ENCODE measurements at places on chromosomes 5 and 9.

DNA sequence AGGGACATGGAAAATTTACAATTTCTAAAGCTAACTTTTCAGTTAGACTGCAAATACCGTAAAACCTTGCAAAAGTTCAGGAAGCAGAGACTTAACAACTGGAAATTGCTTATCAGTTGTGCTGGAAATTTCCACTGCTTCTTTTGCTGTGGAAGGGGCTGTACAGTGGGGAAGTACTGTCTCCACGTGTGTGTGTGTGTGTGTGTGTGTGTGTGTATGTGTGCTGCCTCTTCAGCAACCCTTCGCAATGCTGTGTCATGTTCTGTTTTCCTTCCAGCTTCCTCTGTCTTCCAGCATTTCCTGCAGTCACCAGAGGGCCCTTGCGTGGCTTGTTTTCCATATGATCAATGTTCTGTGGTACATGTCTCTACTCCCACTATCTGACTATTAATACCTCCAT is 87.5 kb upstream of the RANBP3L start:
- no peak for DNase-seq

GRCh38 chr9:37999588-38000189 is 69.3 kb downstream of the SHB start:
- DNase-seq, result no peak

- DNase-seq, result no peak
Observed at GRCh38 chr5:79962575-79963222, 28.4 kb downstream of the MTX3 start.

DNA sequence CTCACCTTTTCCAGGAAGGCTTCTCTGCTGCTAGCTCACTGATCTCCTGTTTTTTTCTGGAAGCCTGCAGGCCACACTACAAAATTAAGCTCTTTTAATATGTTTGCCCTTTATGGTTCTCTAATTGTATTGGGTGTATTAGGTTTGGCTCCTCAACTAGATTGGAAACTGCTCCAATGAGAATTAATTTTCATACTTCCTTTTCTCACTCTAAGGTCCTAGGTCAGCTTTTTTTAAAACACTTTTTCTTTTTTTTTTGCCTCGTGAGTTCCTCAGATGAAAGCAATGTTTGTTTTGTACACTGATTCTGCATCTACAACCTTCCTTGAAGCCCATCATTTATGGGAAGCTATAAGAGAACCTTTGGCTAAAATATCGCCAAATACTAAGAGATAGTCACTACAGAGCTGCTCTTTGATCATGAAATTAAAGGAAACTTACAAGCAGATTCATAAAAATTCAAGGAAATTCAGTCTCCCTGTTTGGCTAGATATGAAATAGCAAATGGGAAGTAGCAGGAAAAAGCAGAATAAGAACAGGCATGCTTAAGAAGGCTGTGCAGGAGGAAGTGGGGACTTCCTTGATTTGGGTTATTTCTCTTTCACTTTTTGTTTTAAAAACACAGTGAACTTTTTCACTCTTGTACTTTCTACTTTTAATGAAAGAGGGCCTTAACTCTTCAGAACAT is 55.2 kb upstream of the FYB1 start:
- no peak for DNase-seq

DNA sequence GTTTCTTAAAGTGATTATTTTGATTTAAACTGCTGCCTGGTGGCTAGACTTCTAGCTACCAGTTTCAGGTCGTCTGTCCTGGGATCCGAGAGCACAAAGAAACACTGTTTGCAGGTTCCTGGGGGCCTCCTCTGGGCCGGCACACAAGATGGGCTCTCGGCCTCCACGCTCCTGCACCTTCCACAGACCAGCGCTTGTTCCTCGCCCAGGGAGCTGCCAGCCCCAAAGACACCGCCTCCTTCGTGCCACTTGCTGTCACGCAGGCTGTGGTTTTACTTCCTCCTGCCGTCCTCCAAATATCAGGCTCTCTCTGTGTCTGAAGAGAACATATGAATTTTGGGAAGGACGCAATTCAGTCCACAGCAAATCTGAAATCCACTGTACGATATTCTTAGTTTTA is 105.8 kb downstream of the ROR2 start:
- DNase-seq, result no peak

DNA sequence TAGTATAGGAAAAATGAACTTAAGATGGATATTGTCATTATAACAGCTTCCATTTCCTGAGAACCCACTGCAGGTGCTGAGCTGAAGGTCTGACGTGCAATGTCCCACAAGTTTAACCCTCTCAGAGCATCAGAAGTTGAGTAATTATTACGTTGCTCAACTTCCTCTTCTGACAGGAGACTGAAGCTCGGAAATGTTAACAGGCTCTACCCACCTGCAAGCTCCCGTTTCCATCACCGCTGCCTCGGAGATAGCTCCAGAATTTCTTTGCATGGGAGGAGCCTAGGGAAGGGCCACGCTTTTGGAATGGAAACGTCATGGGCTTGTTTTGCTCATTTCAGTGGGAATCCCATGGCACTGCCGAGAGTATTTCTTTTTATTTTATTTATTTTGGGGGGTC is 1.0 kb upstream of the NTMT1 start:
- no peak for DNase-seq

DNA sequence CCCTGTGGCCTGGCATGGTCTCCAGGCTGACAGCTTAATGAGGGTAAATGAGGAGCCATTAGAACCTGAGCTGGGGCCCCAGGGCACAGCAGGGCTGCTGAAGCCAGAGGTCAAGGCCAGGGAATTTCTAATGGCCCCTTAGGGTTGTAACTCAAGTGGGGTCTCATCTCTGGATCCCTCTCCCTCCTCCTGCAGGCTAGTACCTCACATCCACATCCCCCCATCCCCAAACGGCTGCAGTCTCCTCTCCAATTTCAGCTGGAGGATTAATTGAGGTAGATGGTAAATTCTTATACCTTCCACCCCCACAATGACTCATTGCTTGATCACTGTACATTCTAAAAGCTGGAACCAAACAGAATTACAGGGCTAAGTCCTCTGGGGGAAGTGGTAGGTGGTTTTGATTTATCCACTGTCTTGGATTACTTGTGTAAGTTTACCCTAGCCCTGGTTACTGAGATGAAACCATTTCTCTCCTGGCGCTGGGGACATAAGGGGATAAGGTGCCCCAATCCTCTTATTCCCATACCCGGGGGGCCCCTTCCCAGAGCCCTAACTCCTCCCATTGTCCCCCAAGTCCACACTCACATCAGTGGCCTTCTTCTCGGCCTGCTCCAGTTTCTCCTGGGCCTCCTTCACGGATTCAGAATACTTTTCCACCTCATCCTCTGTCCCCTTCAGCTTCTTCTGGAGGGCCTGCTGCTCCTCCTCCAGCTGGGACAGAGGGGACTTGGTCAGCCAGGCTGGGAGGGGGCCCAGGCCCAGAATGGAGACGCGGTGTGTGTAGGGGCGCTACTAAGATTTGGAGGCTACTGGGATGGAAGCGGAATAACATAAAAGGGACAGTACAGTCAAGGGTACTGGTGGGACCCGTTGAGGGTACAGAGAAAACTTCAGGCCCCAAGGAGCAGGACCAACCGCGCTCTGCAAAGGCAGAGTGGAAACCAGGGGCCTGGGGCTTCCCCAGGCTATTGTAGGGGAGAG is 875 bp downstream of the TPM2 start:
- no peak for DNase-seq

- no peak for DNase-seq
Observed at GRCh38 chr5:204001-204400, 12.7 kb downstream of the LRRC14B start.

DNA sequence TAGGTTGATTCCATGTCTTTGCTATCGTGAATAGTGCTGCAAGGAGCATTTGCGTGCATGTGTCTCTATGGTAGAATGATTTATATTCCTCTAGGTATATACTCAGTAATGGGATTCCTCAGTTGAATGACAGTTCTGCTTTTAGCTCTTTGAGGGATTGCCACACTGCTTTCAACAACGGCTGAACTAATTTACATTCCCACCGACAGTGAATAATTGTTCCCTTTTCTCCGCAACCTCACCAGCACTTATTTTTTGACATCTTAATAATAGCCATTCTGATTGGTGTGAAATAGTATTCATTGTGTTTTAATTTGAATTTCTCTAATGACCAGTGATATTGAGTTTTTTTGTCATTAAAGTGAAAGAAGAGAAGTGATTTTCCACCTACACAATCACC is 18.5 kb downstream of the IFNA5 start:
- DNase-seq, result no peak

DNA sequence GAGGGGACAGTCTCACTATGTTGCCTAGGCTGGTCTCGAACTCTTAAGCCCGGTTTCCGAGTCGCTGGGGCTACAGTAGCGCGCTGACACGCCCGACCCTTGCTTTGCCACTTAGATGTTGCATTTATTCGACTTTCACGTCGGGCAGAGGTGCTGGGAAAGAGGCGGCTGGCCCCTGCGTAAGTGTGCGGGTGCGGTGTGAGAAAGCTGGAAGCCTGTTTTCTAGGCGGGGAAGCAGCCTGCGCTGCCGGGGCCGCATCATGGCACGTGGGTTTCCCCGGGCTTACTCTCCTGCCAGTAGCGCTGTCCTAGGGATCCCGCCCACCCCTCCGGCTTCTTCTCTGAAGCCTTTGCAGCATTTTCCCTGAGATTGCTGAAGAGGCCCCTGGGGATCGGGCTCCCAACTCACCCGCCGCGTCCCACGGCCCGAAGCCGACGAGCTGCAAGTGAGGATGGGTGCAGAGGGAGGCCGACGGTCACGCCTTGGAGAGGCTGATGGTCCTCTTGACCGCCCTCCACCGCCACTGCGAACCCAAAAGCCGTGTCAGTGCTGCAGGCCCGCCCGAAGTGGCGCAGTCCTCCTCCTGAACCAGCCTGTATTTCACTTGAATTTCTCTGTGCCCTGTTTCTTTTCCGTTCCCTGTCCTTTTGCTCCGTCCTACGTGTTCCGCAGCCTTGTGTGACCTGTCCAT is 5.8 kb upstream of the TRIM41 start:
- peak; percentile 49 for DNase-seq

- no peak for DNase-seq
Observed at GRCh38 chr9:90476058-90476457, 166.6 kb downstream of the DIRAS2 start.

DNA sequence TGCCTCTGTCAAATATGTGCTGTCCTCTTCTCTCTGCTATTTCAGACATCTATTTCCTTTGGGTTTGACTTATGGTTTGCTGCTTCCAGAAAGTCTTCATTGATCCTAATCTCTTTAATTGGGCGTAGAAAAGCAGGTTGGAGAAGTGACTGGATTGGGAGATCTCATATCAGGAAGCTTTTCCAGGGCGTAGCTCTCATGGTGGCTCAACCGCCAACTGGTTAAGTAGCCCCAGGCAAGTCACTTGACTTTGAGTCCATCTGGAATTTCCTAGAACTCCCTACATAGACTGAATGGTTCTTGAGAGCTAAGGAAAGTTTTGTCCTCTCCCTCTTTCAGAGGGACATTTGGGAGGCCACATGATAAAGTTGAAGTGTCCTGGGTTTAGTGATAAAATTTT is 192.3 kb upstream of the GLRA1 start:
- no peak for DNase-seq

DNA sequence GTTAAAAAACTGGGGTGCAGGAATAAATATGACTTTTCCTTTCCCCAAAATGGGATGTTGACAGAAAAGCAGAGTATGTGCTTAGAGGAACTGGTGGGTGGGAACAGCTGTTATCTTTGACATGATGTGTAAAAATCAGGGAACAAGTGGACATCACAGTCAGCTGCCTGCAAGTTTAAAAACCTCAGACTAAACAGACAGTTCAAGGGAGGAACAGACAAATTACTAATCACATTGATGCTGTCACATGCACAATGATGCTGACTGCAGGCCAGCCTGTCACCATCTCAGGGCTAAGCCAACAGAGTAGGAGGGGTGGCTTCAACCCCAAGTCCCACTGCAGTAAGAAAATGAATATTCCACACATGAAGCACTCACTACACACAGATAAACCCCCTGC is 38.2 kb upstream of the UBAP2 start:
- DNase-seq, result no peak

- no peak for DNase-seq
Observed at GRCh38 chr5:103938146-103938695, 375.6 kb upstream of the NUDT12 start.

- DNase-seq, result no peak
Observed at GRCh38 chr5:816176-816575, 31.6 kb upstream of the ZDHHC11B start.

GRCh38 chr5:608429-609370 is 3.4 kb upstream of the CEP72 start:
- no peak for DNase-seq

DNA sequence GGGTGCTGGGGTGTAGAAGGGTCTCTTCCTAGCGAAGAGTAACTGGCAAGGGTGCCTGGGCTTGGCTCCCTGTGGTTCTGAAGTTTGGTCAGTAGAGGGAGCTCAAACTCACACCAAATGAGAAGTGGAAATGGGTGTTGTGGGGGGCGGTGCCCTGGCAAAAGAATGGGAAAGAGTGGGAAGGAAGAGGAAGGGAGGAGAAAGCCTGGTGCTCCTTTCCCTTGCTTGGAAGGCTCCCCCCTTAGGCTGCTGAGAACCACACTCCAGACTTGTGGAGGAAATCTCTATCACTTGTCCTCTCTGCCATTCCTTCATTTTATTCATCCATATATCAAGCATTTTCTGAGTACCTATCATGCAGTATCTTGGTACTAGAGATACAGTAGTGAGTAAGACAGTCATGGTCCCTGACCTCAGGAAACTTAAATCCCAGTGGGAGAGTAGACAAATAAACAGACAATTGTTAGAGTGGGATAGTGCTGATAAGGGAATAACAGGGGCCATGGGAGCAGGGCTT is 13.0 kb downstream of the SLC4A9 start:
- DNase-seq, result no peak

GRCh38 chr9:82488313-82489200 is 500.0 kb downstream of the SPATA31D1 start:
- no peak for DNase-seq

DNA sequence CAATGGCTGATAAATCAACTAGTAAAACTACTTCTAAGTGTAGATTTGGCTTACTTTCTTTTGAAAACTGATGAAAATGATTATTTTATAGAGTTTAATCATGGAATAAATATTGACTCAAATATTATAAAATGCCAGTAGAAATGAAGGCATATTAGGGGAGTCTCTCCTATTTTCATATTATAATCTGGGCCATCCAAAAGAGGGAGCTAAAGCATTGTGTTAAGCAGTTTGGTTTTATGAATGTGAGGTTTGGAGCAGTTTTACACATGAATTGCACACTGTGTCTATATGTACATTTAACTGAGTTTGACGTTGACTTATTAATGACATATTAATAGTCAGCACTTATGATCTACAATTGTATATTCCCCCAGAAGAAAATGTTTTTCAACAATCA is 17.4 kb downstream of the CDH9 start:
- no peak for DNase-seq

- no peak for DNase-seq
Observed at GRCh38 chr5:131142970-131143617, 22.0 kb downstream of the HINT1 start.

GRCh38 chr9:135818718-135819475 is 88.4 kb downstream of the CAMSAP1 start:
- no peak for DNase-seq
